Activated T-cell treated with anti-CD3 and anti-CD28 coated beads for 4 hours (primary cell): ENCODE measurements at places on chromosomes 4 and X.

DNA sequence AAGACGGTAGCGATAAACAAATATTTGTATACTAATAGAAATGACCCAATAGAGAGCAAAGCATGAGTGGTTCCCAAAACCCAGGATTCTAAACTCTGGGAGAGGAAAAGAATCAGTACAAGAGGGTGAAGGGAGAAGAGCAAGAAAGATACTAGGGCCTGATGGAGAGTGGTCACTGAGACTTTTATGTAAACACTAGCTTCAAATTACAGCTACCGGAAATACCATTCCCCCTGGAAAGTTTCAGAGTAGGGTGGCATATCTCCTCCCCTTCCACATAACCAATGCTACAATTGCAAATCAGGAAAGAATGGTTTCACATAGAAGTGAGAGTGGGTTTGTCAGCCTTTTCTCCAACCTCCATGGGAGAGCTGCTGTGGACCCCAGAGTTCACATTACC is 77.1 kb downstream of the EIF4E start:
- DNase-seq = no peak

DNA sequence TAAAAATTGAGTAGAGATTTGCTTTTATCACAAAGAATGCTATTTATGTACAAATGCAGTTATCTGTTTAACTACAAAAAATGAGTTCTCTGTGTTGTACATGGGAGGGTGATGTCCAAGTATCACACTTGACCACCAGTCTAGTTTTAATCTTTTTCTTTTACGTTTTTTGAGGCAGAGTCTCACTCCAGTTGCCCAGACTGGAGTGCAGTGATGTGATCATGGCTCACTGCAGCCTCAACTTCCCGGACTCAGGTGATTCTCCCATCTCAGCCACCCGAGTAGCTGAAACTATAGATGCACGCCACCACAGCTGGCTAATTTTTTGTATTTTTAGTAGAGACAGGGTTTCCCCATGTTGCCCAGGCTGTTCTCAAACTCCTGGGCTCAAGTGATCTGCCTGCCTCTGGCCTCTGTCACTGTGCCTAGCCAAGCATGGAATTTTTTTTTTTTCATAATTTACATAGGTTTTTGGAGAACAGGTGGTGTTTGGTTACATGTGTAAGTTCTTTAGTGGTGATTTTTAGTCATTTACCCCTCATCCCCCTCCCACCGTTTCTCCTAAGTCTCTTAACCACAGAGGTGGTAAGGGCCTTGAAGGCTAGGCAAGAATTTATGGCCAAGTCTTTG is 47.9 kb upstream of the RPA4 start:
- no peak for DNase-seq

DNA sequence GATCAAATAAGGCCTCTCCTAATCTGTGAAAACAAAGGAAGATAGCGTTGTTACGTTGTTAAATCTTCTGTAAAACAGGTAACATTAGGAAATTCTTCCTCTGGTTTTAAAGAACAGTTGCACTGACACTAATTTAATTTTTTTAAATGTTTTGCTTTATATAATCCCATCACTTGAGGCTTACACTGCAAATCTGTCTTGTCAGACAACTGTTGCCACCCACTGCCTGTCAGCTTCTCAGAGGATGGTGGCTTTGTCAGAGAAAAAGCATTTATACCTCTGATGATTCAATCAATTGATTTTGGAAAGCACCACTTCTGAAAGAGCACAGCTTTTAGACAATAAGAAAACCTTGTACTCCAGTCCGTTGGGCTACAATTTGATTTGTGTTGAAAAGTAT is 799.1 kb downstream of the FSTL5 start:
- no peak for DNase-seq

DNA sequence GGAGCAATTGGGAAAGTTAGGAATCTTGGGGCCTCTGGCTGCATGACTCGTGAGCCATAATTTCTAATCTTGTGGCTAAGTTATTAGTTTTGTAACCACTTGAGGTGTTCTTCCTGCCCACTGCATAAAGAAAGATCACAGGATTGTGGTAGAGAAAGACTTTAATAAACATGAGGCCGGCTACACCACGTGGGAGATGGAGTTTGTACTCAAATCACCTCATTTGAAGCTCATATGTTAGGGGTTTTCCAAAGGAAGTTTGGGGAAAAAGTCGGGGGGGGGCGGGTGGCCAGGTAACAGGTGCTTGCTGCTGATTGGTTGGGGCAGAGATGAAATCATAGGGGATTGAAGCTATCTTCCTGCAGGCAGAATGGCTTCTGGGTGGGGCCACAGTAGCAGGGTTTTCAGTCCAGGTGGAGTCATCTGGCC is 287.8 kb downstream of the ZNF674 start:
- DNase-seq = no peak

DNA sequence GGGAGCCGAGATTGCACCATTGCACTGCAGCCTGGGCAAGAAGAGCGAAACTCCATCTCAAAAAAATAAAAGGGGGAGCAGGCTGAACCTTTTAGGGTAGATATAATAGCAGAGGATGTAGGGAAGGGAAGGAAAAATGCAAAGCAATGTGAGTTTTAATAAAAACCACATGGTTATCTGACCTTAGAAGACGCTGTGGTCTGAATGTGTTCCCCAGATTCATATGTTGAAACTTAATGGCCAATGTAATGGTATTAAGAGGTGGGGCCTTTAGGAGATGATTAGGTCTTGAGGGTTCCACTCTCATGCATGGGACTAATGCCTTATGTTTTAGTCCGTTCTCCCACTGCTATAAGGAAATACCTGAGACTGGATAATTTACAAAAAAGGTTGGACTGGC is 114.1 kb upstream of the STX18 start:
- DNase-seq = no peak

DNA sequence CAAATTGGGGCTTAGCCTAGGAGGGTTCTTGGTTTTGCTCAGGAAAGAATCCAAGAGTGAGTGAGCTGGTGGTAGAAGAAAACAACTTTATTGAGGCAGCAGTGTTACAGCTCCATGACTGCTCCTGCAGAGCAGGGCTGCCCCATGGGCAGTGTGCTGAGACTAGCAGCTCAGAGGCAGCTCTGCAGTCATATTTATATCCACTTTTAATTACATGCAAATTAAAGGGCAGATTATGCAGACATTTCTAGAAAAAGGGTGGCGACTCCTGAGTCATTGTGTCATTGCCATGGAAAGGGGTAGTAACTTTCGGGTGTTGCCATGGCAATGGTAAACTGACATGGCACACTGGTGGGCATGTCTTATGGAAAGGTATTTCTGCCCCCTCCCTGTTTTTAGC is 202.2 kb downstream of the CLCN4 start:
- no peak for DNase-seq

DNA sequence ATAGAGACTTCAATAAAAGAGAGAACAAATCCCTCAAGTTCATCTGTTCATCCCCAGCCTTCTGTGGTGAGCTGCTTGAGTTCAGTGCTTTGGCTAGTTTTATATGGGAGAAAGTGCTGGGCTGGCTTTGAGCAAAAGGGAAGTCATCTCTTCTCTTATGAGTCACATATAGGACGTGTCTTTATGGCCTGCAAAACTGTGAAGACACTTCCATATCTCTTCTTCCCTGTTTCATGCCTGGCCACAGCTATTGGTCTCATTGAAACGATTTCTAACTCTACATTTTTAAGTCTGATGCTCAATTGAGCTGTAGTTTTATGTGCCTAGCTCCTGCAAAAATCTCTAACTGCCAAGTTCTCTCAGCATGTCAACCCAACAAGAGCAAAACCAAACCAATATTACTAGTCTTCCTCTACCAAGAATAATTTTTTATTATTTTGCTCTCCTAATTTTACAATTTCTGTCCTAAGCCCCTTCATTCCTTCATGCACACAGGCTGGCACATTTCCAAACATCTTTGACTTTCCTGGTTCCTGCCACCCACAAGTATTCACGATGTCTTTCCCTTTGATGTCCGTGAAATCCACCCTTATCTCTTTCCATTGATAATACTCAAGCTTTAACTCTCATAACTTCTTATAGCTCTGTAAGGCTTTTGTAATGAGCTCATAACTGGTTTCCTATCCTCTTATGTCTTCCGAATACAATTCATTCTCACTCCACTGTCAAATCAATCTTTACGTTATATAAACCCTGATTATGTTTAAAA is 165.3 kb downstream of the BTC start:
- no peak for DNase-seq

DNA sequence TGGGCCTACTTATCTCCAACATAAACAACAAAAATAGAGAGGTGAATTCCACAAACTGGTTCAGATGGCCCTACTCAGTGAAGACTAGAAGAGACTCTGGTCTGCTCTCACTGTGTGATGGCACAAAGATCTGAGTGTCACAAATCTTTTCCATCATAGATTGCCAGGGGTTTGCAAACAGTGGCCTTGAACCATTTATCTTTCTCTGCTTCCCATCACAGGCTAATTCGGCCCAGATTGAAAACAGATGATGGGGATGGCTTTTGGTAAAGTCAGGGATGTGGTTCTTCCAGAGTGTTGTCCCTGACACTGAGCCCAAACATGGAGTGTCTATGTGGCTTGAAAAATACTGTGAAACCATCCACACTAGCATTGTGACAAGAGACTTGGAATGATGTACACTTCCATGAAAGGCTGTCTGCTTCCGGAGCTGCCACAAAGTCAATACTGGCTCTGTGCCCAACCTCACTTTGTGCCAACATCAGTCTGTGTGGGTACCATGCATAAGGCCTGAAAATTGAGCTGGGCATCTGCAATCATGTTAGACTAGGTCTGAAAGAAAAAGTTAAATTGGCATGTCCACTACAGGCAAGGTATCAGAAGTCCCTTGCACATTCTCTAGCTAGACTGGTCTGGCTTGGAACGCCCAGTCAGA is 25.2 kb upstream of the PLAC1 start:
- no peak for DNase-seq

DNA sequence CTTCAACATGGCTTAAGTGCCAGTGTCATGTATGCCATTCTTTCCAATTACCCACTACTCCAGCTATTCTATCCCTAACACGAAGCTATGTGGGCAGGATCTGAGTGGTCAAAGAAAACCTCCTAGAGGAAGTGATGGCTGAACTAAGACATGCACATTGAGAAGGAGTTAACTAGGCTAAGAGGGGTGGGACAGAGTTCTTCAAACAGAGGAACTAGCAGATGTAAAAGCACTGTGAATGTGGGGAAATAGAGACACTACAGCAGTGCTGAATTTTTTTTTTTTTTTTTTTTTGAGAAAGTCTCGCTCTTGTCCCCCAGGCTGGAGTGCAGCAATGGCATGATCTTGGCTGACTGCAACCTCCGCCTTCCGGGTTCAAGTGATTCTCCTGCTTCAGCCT is 6.2 kb downstream of the JCHAIN start:
- no peak for DNase-seq

- DNase-seq = no peak
Observed at GRCh38 chr4:106588891-106589290, 220.3 kb upstream of the GIMD1 start.

- no peak for DNase-seq
Observed at GRCh38 chr4:186770481-186771175, 47.0 kb upstream of the FAT1 start.

DNA sequence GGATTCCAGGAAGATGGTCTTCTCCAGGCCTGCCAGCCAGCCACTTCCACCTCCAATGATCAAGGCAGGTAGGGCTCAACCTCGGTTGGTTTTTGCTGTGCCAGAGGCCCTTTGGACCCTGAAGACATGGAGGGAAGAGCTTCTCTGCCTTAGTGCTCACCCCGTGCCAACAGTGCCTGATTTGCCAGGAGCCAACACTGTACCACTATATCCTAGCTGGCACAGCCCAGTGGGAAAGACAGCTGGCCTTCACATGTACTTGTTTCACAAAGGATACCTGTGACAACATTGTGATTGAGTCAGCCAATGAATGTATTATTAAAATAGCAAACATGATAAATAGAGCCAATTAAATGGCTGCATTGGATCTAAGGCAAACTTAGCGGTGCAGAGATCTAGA is 51.9 kb upstream of the PRPS1 start:
- no peak for DNase-seq

- no peak for DNase-seq
Observed at GRCh38 chr4:118410138-118410537, 57.3 kb upstream of the PRSS12 start.

DNA sequence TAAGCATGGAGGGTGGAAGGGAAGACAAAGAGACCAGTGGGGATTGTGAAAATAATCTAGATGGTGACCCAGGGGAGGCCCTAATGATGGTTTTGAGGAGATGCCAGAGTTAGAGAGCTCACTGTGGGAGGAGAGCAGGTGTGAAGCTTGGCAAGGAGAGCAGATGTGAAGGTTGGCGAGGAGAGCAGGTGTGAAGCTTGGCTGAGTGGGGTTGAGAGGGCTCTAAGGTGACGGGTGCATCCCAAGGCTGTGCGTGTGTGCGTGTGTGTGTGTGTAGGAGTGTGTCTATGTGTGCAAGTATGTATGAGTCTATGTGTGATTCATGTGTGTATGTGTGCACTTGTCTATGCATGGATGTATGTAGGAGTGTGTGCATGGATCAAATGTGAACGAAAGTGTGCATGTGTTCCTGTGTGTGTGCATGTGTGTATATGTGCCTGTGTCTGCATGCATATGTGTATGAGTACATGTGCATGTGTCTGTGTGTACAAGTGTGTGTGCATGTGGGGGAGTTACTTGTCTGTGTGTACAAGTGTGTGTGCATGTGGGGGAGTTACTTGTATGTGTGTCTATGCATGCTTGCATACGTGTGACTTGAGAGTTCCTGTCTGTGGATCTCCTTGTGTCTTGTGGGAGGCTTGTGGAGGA is 72.0 kb downstream of the EVC start:
- no peak for DNase-seq

DNA sequence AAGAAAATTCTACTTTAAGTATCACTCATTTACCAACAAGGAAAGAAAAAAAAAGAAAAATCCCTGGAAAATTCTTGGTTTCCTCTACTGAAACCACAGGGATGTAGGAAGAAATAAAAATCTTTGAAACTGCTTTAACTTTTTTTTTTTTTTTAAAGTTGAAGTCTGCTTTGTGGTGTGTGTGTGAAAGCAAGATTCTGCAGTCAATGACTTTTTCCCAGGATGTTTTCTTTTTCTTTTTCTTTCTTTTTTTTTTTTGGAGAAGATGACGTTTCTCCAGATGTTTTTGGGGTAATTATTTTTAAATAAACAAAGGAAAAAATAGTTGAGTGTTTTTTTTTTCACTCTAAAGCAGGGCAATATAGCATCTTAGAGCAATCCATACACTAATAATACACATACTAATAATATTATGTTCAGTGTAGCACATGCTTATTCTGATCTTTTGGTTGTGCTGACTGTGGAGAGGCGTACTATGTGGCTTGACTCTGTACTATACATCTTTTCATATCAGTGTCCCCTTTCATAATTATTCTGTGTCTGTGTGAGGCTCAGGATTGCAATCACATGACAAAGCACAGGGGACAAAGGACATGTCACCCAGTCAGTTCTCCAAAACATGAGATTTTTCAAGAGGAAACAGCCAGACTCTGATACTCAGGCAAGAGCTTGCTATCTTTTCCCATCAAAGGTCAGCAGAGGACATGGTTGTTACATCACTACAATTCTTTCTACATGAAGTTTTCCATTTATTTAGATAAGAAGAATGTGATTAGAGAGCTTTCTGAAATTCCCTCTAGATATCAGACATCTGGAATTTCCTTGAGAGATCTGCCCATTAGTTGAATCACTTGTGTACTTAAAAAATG is 111.0 kb downstream of the PDE5A start:
- DNase-seq = no peak
